ENCODE measurements at places on chromosomes 1 and 21.

DNA sequence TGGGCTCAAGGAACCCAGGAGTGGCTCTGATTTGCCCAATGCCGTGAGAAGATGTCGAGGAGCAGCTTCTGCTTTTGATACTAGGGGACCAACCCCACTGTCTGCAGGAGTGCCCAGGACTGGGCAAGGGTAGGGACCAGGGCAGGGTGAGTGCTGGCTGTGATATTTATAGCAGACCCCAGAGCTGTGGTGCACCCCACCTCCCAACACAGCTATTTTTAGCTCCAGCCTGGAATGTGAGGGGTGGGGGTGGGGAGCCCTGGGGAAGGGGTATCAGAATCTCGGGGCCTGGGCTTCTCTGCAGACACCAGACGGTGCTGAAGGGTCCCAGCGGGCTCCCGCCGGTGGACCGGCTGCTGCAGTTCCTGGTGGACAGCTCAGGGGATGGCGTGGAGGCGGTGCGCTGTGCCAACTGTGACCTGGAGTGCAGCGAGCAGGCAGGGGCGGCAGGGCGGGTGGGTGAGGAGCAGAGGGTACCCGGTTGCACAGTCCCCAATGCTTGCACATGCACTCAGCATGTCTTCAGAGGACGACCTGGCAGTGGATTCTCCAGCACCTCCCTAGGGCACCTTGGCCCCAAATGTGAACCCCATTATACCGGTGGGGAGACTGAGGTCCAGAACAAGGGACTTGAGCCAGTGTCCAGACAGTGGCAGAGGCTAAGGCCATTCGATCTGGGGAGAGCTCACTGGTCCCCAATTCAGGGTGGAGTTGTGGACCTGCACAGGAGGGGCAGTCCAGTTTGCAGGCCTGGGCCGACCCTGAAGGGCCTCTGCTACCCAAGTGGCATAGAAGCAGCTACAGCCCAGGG is 1.4 kb downstream of the RNF207 start:
- no peak for DNase-seq

- DNase-seq, result no peak
Measured at GRCh38 chr1:17080880-17081279, 27.0 kb upstream of the SDHB start.

DNA sequence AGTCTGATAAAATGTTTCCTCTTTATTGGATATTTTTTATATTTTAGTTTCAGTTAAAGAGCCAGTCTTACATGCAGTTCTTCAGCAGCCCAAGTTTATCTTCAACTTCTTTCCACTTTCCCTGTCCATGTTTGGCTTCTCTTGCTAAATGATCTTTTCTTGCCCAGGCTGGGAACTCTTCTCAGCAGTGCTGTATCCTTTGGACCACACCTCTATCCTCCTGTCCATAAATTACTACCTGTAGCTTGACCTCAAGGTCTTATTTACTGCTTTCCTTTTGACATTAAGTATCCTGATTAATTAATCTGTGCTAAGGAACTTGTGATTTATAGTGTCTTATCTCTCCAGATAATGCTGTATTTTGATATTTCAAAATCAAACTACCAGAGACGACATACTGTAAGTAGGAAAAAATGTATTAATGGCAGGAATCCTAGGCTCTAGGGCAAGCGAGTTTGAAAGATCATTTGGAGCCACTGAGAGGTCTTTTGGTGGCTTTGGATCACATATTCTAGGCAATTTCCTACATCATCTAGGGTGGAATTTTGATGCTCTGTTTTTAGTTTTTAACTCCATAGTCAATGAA is 20.5 kb upstream of the PDC start:
- DNase-seq, result no peak

DNA sequence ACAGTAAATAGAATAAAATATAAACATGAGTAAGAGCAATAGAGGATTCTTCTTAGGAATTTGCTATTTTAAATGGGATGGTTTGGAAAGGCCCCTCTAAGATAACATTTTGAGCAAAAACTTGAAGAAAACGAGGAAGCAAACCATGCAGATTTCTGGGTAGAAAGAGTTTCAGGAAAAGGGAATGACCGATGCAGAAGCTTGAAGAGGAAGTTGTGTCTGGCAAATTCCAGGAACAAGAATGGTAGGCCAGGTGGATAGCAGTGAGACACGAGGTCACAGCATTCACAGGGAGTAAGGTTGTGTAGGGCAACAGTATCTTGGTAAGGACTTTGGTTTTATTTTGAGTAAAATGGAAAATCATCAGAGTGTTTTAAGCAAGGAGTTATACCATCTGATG is 108.9 kb downstream of the PEX14 start:
- no peak for DNase-seq

DNA sequence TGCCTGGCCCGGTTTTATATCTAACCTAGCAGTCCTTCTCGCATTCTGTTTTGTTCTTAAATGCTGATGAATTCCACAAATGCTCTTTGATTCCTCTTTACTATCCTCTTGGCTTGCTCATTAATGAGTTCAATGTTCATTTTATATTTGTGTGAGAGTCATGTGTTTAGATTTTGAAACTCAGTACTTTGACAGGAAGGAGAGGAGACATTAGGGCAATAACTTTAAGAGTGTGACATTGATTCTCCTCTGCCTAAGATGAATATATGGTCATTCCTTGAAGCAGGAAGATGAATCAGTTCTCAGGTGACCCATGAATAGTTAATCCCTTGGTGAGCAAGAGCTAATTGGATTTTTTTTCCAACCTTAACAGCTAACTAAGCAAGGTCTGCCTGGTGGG is 84.1 kb downstream of the MRPS6 start:
- no peak for DNase-seq

DNA sequence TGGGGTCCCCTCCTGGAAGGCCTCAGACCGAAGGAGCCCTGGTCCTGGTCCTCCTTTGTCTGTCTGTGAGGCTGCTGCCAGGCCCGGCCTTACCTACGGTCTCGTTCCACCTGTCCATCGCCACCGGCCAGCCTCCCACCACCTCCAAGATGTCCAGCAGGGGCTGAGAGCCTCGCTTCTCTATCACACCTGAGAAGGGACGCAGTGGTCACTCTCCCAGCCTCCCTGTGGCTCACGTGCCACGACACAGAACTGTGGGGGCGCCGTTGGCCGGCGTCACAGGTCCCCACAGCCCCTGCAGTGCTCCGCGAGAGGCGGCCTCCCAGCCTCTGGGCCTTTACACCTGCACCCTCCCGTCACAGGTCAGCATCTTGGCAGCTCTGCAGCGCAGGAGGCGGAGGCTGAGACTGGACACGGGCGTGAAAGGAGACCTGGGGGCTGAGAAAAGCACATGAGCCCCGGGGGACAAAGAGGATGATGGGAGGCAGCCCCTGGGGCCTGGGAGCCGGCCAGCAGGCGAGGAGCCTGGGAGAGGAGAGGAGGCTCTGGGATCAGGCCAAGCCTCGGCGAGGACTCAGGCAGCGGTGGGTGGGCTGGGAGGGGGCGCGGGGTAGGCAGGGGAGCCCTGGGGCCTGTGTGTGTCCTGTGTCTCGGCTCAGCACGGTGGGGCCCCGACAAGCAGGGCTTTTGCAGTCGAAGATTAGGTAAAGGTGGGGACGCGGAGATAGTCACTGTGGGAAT is 20.5 kb downstream of the PRXL2B start:
- DNase-seq, result no peak

- DNase-seq, result no peak
Measured at GRCh38 chr1:93814795-93815340, 64.1 kb downstream of the DNTTIP2 start.

GRCh38 chr1:184754476-184755225 is at the start of gene EDEM3:
Gene EDEM3, minus strand, starts transcription at chr1:184754858. Its CDS starts 212 bp downstream, at chr1:184754646.
- peak; percentile 96 for DNase-seq

GRCh38 chr1:19450811-19451515 is 34.4 kb downstream of the CAPZB start:
- DNase-seq, result no peak
